ENCODE measurements at places on chromosomes 1 and 21. TPM values are rescaled to one million over a fixed set of nuclear protein-coding genes. Genes with fewer than 3 reads are reported as not detected.

GRCh38 chr1:228851618-228852017, 116.3 kb downstream of the RHOU start:
- no peak for DNase-seq

Gene POU3F1
- total RNA-seq = not detected

Gene SLC35F3
- total RNA-seq = 10.1 TPM

Gene MMEL1
- total RNA-seq = 1.5 TPM

GRCh38 chr1:46244656-46245371, 2.7 kb upstream of the RAD54L start:
- no peak for DNase-seq

DNA sequence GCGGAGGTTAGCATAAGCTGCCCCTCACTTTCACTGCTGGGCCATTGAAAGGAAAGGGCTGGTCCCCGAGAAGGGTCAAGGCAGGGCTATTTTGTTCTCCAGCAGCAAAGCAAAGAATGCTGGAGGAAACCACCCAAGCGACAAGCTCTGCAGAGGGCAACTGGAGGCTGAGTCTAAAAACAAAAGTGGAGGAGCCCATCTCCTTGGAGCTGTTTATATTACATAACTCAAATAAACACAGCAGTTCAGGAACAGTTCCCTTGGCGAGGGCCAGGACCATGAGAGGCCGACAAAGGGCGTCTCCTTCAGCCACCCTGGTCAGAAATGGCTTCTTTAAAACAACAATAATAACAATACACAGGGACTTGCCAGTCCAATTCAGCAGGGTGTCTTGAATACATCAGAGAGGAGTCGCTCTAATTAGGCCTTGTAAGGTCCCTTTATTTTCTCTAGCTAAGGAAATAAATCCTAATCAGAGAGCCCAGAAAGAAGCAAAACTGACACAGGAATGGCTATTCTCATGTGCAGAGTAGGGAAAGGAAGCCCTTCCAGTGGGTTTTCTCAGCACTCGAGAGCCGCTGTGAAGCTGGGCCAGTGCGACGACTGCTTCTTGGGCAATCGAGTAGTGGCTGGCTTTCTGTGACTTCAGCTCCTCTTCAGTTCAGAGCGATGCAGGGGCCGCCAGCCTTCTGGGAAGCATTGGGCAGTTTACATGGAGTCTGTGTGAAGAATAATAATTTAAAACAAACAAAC, 57.0 kb upstream of the TARBP1 start:
- peak; percentile 65 for DNase-seq

Gene PLA2G2C
- not detected for total RNA-seq

DNA sequence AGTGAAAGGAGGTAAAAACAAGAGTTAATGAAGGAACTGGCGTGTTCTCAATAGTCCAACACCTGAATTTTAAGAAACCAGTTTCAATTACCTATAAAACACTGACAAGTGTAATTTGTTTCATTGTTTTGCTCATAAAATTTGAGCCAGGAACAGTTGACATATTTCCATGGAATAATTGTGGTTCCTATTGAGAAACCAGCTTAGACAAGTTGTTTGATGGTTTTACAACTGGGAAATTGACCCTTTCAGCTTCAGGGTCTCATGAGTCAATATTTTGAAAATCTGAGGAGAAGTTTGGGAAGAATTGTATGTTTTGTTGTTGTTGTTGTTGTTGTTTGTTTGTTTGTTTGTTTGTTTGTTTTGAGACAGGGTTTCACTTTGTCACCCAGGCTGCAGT, 69.1 kb upstream of the GADD45A start:
- no peak for DNase-seq

DNA sequence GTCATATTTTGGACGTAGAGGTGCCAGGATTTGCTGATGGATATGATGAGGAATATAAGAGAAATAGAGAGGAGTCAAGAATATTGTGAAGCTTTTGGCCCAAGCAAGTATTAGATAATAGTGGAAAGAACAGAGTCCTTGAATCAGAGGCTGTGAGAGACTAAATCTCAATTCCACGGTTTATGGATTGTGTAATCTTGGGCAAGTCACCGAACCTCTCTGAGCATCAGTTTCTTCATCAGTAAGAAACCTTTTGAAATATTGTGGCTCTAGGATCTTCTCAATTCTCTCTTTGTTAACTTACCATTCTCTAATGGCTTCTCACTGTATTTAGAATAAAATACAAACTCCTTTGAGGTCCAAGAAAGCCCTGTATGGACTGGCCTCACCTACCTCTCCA, 77.6 kb downstream of the RPS6KA1 start:
- no peak for DNase-seq

DNA sequence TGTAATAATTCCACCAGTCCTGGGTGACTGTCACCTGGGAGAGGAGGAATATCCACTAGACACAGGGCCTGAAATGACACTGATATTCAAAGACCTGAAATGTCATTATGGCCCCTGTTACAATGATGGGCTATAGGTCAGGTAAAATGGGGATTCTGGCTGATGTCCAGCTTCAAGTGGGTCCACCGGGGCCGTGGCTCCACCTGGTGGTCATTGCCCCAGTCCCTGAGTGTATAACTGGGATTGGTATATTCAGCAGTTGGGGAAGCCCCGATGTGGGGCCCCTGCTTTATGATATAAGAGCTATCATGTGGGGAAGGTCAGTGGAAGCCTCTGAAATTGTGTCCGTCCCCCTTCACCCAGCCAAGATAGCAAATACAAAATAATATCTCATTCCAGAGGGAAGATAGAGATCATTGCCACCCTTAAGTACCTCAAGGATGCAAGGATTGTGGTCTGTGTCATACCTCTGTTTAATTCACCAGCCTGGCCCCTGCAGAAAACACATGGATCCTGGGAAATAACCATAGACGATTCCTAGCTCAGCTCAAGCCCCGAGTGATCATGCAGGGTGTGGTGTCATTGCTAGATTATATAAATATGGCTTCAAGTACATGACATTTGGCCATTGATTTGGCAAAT, 19.4 kb downstream of the PLEKHO1 start:
- peak; percentile 38 for DNase-seq

Gene RAB7B
- 1.1 TPM for total RNA-seq

DNA sequence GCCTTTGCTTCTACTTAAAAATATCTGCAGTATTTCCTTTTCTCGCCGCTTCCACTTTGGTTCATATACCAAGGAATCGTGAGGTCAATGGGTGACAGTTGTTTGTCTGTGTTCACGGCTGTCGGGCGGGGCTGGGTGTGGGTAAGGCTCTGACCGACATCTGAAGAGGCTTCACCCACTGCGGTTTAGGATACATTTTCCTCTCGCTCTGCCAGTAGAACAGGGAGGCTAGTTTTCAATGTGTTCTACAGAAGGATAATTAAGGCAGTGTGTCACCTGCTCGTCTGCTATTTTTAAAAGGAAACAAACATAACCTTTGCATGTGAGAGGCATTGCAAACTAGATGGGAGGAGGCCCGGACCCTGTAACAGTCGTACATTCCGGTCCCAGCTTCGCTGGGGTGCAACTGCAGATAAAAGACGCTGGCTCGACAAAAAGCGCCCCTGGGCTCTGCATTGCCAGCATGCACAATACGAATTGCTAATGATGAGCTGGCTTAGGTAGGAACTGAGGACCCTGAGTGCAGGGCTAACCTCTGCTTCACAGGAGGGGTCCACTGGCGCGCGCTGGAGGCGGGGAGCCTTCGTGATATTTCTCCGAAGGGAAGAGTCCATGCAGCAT, 8.5 kb upstream of the ERG start:
- no peak for DNase-seq
